ENCODE measurements at places on chromosomes 13 and 19.

GRCh38 chr13:27593267-27593666 lies 27.1 kb downstream of the LNX2 start:
- no peak for DNase-seq

- no peak for DNase-seq
These were observed 17.7 kb downstream of the TMEM272 start for GRCh38 chr13:51827254-51827653.

- DNase-seq = no peak
These were observed 89.9 kb downstream of the FGF14 start for GRCh38 chr13:102311901-102312300.

DNA sequence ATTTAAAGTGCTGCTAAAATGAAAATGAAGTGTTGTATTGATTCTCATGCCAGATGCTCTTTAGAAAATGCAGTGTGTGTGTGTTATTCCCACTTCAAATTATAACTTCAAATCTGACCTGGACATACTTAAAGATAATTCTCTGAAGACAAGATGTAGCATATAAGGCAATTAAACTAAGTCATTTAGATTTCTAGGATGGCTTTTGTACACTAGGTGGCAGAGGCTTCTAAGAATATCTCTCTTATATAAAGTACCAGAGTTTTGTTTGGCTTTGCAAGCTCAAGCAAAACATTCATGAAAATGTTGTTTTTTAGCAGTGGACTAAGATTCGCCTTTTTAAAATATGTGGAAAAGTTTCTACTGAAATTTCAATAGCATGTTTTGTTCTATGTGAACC lies 407.2 kb downstream of the GPC5 start:
- DNase-seq = no peak
